ENCODE measurements at places on chromosomes 7 and 10.

GRCh38 chr10:70227548-70228320 lies 5.5 kb downstream of the PPA1 start:
- no peak for DNase-seq

GRCh38 chr10:120953897-120954296 lies 102.7 kb downstream of the WDR11 start:
- DNase-seq: no peak

- no peak for DNase-seq
Measured at GRCh38 chr7:38147005-38147404, 31.0 kb upstream of the STARD3NL start.

DNA sequence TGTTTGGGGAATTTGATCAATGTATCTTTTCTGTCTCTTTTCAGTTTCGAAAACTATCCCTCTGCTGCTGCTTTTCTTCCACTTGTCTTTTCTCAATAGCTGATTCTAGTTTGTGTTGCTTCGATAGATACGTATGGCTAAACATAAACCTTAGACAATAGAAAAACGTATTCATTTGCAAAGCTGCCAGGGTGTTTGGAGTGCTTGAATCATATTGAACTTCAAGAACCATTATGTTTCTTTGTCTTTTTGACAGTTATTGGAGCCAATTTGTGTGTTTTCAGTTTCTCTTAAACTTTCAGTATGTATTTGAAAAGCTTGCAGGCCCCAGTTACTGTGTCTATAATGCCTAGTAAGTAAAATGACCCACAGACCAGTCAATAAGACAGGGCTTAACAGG lies 25.1 kb downstream of the NRF1 start:
- no peak for DNase-seq

- no peak for DNase-seq
Measured at GRCh38 chr7:87926581-87927461, 7.2 kb upstream of the ADAM22 start.

DNA sequence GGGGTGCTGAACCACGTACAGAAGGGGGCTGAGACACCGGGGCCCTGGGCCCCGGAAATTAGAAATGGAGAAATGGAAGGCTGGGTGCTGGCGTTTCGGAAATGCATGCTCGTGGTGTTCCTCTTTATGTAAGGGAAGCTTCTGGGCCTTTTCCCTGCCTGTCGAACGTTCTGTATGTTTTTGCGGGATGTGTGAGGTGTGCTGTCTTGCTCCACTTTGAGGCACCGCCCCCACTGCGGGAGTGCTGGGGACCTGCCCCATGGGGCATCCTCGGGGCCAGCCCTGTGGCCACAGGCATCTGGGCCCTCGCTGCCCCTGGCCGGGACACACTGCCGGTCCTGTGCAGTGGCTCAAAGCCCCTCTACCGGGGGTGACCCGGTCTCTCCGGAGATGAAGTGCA lies 1.7 kb upstream of the VENTX start:
- DNase-seq: no peak

DNA sequence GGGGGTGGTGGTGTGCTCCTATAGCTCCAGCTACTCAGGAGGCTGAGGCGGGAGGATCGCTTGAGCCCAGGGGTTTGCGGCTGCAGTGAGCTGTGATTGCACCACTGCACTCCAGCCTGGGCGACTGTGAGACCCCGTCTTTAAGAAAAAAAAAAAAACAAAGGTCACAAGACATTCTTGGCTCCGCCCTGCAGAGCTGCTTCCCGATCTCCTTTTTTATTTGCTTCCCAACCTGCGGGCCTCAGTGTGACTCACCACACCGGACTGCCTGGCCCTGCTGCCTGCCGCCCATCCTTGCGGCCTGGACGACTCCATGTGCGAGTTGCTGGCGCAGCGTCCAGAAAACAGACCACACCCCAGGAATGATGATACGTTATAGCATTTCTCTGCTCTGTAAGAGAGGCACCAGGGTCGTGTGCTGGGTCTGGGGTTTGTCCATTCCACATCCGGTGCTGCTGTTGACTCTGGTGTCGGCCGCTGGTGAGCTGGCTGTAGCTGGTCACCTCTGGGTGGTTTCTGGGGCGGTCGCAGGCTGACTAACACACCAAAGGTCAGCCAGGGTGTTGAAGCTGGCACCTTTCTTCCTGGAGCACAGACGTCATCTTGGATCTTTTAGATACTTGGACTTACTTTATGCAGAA lies 123.6 kb downstream of the TCF7L2 start:
- DNase-seq: no peak

GRCh38 chr10:6409971-6410643 lies 170.0 kb downstream of the PRKCQ start:
- DNase-seq: no peak

- DNase-seq: no peak
Measured at GRCh38 chr7:81925530-81925929, 155.7 kb upstream of the HGF start.

DNA sequence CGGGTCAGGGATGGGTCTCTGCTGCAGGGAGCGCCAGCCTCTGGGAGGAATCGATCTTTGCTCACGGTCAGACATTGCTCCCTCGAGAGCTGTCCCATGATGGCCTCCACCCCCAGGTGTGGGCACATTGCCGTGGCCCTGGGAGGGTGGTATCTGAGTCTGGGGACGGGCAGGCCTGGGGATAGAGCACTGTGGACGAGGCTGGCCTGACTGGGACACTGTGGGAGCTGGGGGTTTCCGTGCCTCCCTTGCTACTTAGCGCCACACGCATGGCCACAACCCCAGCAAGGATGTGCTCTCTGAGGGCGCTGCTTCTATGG lies 55.7 kb downstream of the JAKMIP3 start:
- DNase-seq: no peak

DNA sequence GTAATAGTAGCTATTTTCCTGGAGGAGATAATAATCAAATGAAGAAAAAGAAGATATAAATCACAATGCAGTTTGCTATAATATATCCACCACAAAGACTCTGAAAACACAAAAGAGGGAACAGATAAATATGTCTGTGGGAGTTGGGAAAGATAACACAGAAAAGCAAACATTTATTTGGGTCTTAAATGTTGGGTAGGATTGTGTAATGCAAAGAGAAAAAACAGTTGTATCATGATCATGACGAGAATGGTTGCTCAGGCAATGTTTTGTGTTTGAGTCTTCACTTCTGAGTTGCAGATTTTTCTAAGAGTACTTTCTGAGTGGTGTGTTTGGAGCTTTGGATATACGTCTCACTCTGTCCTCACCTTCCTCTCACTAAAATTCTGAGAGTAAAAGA lies 437.5 kb downstream of the TFEC start:
- no peak for DNase-seq

GRCh38 chr10:84204122-84204521 lies 9.8 kb downstream of the CDHR1 start:
- DNase-seq: no peak

DNA sequence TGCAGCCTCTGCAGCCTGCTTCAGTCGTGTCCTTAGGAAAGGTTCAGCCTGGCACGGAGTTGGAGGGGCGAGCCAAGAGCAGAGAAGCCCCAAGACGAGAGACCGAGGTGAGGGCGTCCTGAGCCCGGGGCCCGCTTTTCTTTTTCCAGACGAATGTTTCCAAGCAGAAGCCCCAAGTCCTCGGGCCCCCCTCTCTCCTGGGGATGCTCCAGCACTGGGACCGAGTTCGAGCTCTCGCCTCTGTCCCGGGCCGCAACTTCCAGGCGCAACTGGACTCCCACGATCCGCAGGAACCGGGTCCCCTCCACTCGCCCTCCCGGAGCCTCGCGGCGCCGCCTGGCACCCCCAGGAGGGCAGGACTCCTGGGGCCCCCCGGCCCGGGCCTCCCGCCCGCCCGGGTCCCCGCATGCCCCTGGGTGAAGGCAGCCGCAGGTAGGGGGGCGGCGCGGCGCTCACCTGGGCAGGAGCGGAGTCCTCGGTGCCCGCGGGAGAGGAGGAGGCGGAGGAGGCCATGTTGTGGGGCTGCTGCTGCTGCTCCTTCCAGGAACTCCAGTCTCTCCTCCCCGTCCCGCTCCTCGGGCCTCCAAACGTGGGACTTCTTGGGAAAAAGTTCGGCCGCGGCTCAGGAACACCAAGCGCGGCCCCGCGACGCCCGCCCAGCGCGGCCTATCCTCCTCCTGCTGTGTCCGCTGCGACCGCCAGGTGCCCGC lies 45.3 kb upstream of the CDK1 start:
- DNase-seq: peak; percentile 30

DNA sequence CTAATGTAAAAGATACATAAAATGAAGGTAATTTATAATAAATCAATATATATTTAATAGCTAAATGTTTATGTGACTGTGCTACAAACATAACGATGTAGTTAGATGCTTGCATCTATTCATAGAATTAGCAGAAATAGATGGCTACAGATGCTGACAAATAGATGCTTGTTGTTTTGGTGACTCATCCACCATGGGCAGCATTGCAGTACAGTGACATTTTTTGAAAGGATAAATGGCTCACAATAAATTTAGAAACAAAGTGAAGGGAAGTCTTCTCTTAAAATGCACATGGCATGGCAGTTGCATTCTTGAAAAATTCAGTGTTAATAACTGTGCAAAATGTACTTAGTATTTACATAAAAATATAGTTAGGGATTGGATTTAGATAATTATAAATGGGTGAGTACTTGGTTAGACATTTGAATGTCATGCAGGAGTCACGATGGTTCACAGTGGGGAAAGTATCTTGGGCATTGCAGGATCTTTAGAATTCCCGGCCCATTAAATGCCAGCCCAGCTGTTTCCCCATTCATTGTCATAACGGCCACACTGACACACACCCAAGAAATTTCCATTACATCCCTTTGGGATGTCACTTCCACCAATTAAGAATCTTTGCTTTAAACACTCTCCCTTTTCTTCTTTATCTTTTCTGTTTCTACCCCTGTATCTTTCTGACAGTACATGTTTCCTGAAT lies 564.1 kb downstream of the ATRNL1 start:
- DNase-seq: no peak

- no peak for DNase-seq
Measured at GRCh38 chr7:55127135-55127551, 108.3 kb downstream of the EGFR start.

DNA sequence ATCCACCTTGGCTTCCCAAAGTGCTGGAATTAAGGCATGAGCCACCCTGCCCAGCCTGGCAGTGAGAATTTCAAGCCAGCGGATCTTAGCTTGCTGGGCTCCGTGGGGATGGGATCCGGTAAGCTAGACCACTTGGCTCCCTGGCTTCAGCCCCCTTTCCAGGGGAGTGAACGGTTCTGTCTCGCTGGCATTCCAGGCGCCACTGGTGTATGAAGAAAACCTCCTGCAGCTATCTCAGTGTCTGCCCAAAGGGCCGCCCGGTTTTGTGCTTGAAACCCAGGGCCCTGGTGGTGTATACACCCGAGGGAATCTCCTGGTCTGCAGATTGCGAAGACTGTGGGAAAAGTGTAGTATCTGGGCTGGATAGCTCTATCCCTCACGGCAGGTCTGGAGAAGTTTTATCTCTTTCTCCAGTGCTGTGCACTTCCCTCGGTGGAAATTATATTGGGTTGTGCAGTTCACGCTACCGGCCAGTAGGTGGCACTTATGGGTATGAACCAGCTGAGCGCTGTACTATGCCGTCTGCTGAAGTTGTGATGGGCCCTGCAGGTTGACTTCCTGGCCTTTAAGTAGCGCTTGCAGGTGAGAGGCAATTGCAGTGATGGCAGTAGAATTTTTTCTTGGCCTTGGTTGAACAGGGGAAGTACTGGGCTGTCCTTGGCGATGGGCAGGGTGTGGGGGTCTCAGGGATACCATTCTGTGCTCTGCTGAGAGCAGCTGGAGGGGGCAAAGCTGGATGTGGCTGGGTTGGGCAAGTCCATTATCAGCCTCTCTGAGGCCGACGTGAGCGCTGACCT lies 138.0 kb upstream of the MTPN start:
- DNase-seq: peak; percentile 50

DNA sequence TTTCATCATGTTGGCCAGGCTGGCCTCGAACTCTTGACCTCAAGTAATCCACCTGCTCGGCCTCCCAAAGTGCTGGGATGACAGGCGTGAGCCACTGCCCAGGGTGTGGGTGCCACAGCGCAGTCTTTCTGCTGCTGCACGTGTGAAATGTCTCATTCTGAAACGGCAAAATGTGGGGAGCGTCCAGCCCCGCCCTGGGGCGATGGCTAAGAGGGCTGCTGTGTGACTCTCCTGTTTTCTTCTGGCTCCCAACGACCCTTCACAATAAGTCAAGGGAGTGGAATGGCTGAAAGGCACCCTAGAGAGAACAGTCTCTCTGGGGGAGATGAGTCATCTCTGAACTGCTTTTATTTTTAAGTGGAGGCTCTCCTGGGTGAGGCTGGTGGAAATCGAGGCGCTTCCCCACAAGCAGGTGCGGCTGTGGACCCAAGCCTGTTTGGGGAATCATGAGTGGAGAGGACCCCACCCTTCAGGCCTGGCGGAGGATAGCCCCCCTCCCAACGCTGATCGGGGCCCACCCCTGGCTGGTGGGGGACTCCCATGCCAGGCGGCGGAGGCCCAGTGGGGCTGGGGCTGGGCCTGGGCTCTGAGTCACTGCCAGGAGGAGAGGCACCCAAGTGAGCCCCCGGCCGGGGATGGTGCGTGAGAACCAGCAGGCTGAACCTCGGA lies 18.0 kb downstream of the ADAP1 start:
- DNase-seq: no peak

GRCh38 chr7:111871283-111871682 lies 309.0 kb upstream of the IMMP2L start:
- no peak for DNase-seq

GRCh38 chr10:129621062-129621461 lies 154.0 kb downstream of the MGMT start:
- DNase-seq: no peak

GRCh38 chr7:98387544-98388226 lies 13.2 kb downstream of the BAIAP2L1 start:
- no peak for DNase-seq
